AG09309 (cell line): ENCODE measurements at places on chromosomes 1 and 21.

GRCh38 chr1:214899908-214900460 lies 182.6 kb upstream of the KCNK2 start:
- peak; percentile 32 for DNase-seq

DNA sequence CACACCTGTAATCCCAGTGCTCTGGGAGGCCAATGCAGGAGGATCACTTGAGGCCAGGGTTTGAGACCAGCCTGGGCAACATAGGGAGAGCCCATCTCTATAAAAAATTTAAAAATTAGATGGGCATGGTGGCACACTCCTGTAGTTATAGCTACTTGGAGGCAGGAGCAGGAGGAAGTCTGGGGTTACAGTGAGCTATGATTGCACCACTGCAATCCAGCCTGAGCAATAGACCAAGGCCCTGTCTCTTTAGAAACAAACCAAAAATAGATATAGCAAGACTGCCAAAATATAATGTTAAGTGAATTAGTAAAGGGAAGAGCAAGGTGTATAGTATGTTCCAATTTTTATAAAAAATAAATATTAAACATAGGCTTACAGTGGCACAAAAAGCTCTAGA lies 28.8 kb downstream of the PLEKHO1 start:
- no peak for DNase-seq

GRCh38 chr1:18045621-18046020 lies 62.0 kb upstream of the IGSF21 start:
- DNase-seq: no peak

GRCh38 chr1:31576201-31576669 lies at the start of gene TINAGL1:
Gene TINAGL1 (plus strand): TSS chr1:31576515. CDS start chr1:31577149, 634 bp downstream.
- DNase-seq: no peak

DNA sequence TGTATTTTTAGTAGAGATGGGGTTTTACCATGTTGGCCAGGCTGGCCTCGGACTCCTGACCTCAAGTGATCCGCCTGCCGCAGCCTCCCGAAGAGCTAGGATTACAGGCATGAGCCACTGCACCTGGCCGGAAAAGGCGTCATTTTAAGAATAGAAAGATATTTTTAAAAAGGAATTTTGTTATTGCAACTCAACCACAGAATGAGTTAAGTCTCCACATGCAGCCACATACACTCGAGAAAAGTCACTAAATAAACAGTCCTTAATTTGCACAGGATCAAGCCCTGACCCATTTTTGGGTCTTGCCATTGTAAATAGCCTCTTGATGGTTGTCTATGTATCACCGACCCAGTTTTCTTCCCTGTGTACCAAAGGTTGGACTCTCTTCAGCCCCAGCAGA lies 85.5 kb downstream of the FBXO2 start:
- DNase-seq: no peak

DNA sequence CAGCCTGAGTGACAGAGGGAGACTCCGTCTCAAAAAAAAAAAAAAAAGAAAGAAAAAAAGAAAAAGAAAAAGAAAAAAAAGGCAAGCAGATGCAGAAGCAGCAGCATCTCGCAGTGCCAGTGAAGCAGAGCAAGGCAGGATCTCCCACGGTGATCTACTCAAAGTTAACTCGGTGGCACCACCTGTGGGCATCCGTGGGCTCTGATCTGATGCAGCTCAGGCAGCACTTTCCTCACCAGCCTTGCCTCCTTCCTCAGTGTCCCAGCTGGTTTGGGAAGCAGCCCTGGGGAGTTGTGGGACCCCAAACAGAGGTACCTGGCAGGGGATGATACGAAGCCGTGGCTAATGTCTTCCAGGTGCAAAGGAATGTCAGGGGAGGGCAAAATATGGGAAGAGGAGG lies 104.3 kb upstream of the KRTAP19-8 start:
- no peak for DNase-seq

DNA sequence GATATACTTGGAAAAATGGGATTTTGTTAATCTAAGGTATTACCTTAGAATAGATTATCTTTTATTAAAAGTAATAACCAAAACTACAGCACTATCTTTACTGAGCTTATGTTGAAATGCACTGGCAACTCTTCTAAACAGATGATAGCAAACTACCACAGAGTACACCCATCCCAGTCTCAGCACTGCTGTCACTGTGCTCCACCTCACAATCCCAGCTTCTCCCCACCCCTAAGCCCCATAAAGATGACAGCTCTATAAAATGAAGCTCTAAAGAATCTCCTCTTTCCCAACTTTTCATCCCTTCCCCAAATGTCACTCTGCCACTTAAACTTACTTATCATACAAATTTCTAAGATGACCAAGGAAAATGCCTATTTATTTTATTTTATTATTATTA lies 6.4 kb downstream of the DSTYK start:
- DNase-seq: no peak

DNA sequence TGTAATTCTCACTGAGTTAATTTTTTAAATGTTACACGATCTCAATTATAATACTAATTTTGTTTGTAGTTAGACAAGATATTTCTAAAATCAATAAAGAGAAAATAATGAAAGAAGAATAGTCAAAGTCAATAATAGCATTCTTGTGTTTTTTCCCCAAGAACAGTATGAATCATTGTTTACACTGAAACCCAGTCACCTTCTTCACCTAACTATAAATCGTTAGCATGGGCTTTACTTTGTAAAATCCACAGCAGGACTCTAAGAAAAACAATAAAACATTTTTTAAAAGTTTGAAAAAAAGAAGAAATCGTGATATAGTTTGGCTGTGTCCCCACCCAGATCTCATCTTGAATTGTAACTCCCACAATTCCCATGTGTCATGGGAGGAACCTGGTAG lies 234.6 kb upstream of the LYPLAL1 start:
- no peak for DNase-seq

GRCh38 chr1:171654942-171655745 lies 2.7 kb upstream of the MYOC start:
- no peak for DNase-seq

GRCh38 chr1:168260393-168260792 lies 20.3 kb upstream of the TBX19 start:
- DNase-seq: no peak

DNA sequence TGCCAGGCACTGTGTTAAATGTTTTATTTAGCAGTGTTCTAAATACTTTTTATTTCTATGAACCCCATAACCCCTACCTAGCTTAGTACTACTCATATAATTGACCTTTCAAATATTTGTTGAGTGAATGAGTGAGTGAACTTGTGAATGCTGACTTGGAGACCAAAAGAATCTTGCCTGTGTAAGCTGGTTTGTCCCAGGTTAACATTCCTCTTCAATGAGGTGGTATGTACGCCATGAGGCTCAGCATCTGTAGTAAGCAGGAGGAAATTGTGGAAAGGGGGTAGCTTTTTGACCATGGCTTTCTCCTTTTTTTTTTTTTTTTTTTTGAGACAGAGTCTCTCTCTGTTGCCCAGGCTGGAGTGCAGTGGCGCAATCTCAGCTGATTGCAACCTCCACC lies 14.6 kb downstream of the MED18 start:
- DNase-seq: no peak

DNA sequence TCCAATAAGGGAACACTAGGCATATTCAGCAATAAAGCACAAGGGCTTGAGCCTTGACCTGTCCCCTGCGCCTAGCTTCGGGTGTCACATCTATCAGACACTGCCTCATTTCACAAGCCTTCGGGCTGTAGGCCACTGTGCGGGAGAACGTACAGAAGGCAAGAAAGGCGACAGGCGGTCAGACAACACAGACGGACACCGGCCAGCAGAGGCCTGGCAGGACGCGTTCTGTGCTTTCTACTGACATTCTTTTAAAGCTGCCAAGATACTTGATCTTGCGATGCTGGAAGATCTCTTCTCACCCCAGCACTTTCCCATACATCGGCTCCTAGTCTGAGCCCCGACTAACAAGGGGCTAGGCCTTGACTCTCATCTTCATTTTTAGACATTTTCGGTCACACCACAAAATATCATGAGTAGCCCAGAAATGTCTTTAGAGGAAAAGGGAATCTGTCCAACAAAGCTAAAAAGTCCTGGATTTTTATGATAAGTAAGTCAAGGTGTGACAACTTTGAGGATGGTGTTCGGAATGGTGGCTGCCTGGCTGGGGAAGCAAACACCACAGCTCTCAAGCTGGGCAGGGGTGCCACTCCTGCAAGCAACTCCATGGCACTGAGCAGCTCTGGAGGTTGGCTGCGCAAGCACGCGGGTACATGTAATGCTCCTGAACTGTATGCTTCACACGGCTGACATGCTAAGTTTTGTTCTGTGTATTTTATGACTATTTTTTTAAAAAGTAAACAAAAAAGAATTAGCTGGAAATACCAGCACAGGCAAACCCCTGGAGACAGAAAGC lies 18.7 kb downstream of the RIPK4 start:
- no peak for DNase-seq

GRCh38 chr1:242242983-242243382 lies 244.1 kb upstream of the MAP1LC3C start:
- no peak for DNase-seq

- no peak for DNase-seq
Measured at GRCh38 chr1:30164693-30165092, 558.7 kb downstream of the MATN1 start.

- DNase-seq: no peak
Measured at GRCh38 chr1:244030481-244031040, 20.5 kb upstream of the ZBTB18 start.

DNA sequence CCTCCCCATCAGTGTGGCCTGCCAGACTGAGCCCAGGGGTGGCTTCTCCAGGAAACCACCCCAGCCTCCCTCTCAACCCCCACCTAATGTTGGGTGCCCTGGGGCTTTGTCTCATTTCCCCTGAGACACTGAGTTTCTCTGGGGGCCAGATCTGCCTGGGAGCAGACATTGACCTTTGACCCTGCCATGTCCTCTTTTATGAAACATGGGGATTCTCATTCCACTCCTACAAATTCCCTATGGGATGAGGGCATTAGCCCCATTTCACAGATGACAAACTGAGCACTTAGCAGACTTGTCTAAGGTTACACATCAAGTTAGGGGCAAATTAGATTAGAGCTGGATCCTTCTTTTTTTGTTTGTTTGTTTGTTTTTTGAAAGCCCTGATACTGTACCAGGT lies 24.1 kb downstream of the RHBG start:
- no peak for DNase-seq
